ENCODE measurements at places on chromosomes 4 and X.

DNA sequence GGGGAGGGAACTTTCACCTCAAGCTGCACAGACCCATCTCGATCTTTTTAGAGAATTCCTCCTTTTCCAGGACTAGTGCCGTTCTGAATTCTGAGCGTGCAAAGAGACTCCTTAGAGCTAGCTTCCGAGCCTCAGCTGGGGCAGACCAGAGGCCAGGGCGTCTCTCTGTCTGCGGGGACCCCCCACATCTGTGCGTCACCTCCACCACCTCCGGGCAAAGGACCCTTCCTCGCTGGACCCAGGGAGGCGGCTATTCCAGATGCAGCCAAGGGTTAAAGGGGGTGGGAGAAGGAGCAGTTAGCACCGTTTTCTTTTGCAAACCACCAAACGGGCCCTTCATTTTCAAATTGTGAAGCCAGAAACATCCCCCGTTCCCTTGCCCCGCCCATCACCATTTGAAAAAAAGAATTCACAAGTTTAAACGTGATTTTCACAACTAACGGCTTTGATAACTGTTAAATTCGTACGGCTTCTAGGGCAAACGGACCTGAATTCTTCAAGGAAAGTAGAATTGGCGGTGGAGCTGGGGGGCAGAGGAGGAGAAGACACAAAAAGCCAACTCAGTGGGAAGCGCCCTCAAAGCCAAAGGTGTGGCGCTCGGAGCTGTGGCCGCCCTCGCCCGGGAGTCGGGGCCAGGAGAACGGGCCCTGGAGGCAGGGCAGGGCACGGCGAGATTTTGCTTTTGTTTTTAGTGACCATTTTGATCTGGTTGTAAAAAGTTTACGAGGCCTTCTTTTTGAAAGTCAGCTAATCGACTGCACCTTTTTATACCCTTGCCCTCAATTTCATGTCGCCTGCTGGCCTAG lies 3.3 kb upstream of the PDGFRA start:
- DNase-seq: no peak

DNA sequence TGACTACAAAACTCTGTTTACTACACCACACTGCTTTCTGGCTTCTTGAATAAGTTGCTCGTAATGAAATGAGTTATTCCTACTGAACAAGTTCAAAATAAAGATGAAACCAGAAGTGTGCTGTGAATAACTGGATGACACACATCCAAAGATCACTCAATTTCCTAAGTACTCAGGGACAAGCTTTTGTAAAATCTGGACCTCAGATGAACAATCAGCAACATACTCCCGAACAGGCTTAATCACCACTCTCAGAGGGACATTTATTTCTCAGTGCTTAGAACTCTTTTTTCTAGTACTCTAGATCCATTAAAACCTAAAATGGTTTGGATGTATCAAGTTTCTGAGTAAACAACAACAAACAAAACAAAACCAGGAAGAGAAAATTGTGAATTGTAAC lies 61.5 kb upstream of the EXOC1L start:
- no peak for DNase-seq

- no peak for DNase-seq
These were observed 30.9 kb upstream of the HAND2 start for GRCh38 chr4:173560896-173561295.

GRCh38 chrX:139862208-139862607 lies 70.6 kb downstream of the ATP11C start:
- no peak for DNase-seq

DNA sequence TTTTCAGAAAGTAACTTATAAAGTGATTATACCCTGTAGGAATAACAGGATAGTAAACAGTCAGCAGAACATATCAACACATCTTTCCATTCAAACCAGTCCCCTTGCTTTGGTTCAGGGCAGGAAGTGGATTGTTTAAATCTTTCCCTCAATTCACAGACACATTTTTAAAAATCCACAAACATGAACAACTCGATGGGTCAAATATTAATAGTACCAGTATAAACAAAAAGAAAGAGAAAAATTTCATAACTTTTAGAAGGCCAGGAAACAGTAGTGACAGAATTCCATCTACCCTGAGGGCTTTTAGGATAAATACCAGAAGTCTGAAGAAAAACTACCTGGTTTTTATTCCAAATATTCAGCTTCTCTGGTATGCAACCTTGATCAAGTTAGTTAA lies 1072.8 kb upstream of the PABPC4L start:
- DNase-seq: no peak

DNA sequence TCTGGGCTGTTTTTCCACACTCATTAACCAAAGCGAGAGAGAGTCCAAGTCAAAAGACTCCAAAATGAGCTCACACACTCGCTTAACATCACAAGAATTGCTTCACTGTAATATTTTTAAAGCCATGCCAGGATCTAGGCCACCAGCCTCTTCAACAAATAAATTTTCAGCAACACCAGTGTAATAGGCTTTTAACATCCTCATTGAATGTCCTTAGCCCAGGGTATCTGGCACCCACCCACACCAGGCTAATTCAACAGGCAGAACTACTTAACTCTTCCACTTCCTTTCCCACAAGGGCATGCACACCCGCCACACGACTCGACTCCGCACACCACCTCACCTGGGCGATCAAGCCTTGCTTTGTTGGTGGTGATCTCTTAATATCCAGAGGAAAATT lies 34.2 kb downstream of the FAT1 start:
- no peak for DNase-seq

DNA sequence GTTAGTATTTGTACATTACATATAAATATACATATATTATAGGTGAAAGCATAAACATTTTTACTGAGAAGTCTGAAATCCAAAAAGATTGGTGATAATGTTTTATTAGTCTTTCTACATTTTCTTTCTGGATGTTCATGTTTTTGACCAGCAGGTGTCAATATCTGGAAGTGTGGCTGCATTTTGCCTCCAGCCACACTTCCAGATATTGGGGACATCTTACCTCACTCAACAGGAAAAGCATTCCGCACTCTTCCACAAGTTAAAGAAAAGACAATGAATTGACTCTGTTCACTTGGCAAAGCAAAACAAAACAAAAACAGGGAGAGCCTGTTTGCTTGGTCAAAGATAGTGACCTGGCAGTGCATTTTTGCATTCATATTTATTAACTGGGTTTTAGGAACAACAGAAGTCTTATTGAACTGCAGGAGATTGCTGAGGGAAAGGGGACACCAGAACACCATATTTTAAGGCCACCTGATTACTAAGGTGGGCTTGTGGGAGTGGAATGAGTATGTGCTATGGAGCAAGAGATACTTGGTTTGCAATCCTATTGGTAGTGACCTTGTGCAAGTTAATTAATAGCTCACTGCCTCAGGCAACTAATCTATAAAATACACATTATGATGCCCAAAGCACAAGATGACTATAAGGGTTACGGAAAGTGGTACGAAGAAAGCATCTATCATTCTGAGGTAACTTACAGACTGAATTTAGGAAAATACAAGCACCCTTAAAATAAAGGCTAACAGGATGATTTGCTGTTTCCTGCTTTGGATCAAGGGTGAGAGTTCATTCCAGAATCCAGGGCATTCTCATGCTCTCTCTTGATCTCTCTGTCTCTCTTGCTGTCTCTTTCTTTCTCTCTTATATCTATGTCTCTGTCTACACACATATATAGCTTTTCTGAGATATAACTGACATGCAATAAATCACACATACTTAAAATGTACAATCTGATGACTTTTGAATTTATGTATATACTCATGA lies 389.9 kb upstream of the EMCN start:
- DNase-seq: no peak

- DNase-seq: no peak
These were observed 414.4 kb downstream of the SMARCA1 start for GRCh38 chrX:129108936-129109335.

DNA sequence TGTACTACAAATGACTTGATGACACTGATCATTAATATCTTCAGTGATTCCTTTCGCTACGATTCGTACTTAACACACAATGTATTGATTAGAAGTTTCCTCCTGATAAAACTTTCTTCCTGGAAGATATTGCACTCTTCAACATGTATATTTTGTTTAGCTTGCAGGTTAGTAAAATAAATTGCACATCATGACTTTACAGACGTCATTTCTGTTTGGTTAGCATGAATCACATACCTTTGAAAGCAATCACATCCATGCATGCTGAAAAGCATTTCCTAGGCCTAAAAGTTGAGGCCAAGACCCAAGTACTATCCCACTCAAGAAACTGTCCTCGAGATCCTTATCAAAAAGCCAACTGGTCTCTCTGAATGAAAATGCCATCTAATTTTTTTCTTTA lies 1841.0 kb upstream of the PCDH7 start:
- no peak for DNase-seq

- DNase-seq: no peak
These were observed 193.9 kb downstream of the CPXCR1 start for GRCh38 chrX:88940904-88941303.

- no peak for DNase-seq
These were observed 6.4 kb upstream of the LONRF3 start for GRCh38 chrX:118968031-118968430.

DNA sequence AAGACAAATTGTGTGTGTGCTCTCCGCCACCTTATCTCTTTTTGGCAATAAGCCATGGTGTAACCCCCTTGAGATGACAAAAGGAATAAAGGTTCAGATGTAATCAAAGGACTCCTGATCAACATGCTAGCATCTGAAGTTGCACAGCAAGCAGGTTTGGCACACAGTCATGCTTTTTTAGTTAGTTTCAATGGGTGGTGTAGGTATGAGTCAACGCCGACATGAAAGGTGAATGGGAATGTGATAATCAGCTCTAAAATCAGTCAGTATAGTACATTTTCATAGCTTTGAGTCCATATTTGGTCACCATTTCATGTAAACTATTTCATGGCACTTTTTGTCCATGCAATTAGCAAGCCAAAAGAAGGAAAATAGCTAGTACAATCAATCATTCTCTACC lies 50.4 kb upstream of the ETNPPL start:
- no peak for DNase-seq

DNA sequence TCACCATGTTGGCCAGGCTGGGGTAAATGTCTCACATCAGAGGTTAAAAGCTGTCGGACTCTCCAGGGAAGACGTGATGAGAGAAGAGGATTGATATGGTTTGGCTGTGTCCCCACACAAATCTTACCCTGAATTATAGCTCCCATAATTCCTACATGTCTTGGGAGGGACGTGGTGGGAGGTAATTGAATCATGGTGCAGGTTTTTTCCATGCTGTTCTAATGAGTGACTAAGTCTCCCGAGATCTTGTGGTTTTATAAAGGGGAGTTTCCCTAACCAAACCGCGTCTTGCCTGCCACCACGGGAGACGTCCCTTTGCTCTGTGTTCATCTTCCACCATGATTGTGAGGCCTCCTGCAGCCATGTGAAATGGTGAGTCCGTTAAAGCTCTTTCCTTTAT lies 64.4 kb downstream of the ASMT start:
- no peak for DNase-seq

DNA sequence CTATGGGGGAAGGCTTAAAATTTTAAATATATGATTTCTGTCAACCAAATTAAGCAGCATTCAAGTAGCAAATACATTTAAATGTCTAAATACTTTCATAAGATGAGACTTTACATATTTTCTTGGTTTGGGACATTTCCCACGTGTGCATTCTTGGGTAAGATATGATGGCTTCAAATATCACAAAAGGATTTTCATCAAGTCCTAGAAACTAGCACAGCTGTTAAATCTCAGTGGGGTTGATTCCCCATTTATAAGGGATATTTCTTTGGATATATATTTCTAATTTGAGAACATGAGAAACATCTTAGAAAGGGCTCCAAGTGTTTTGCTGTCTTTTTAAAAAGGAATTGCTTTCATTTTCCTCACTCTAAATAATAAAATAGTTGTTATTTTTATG lies 90.2 kb downstream of the P2RY10 start:
- no peak for DNase-seq

DNA sequence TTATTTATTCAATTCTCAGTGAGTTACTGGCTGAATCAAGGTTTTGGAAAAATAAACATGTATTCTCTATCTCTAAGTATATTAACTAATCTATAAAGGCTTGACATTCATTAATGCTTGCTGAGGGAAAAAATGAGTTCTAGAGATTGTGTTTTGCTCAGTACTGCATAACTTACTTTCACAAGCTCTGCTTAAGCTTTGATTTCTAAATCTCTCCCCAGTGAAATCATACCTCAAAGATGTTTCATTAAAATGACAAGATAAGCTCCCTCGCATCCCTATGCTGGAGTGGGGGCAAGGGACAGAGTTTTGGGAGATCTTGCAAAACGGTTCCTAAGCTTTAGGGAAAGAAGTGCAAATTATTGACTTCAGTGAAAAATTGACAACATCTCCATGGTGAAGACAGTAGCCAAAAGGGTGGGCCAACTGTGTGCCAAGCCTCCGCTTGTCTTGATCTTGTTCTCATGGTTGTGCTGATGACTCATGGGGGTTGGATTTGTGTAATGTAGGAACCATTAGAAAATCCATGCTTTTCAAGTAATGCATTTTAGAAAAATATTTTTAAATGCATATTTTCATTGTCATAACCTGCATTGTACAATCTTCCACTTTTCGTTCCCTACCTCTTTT lies 521.4 kb downstream of the RPA4 start:
- no peak for DNase-seq

- no peak for DNase-seq
These were observed 6.3 kb downstream of the FNIP2 start for GRCh38 chr4:158775091-158775651.

GRCh38 chr4:48103483-48104139 lies 30.4 kb downstream of the TXK start:
- DNase-seq: no peak

- no peak for DNase-seq
These were observed 4.3 kb downstream of the GABRQ start for GRCh38 chrX:152641996-152642395.

- DNase-seq: no peak
These were observed 691.5 kb upstream of the POU3F4 start for GRCh38 chrX:82816562-82816961.

GRCh38 chr4:87270825-87271224 lies 50.4 kb upstream of the KLHL8 start:
- DNase-seq: no peak

DNA sequence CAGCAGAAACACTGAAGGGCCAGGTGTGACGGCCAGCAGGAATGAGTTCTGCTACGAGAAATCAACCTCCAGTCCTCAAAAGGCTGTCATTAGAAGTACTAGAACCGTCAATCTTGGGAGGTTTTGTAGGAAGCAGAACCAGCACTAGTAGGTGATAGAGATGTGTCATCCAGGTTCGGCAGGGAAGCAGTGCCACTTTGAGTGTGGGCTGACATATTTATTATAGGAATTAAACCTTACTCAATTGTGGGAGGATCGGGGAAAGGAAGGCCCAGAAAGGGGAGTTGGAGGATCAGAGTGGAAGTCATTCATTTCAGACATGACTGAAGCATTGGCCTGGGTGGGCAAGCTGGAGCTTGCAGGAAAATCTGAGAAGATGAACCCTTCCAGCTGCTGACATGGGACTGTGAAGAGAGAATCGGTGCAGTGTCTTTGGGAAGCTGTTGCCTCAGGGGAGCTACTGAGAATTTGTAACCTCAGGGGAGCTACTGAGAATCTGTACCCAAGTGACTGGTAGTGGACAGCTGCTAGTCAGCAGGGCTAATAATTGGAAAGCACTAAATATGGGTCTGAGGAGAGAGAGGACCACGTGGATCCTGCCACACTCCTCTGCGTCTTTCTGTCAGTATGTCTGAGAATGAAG lies 177.4 kb downstream of the SPRY1 start:
- DNase-seq: no peak

GRCh38 chr4:182246401-182247205 lies 3.4 kb downstream of the TENM3 start:
- DNase-seq: no peak
